NCI-H1105 (cell line): ENCODE measurements at places on chromosomes 11 and 22.

DNA sequence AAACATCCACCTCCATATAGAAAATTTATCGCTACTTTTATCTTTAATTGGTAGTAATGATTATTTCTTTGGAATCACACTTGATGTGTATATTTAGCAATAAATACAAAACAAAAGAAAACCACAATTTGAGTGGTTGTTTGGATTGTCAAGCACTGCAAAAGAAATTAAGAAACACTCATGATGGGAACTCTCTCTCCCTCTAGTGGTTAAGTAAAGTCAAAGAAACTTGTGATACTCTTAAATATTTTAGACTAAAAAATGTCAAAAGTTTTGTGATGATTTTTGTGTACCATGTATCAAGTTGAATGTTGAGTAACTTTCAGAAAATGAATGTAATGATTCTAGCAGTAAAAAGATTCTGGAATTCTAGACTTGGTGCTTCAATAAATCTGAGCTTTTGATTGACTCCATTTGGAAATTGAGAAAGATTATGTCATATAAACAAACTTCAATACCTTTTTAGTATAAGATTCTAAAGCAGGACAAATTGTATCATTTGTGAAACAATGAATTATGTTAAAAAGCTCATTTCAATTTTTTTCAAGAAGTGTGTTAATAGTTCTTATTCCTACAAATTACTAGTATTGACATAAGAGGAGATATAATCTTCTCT is 20.8 kb downstream of the MUC15 start:
- DNase-seq: no peak

- DNase-seq: no peak
Measured at GRCh38 chr11:41289408-41289807, 170.0 kb downstream of the LRRC4C start.

DNA sequence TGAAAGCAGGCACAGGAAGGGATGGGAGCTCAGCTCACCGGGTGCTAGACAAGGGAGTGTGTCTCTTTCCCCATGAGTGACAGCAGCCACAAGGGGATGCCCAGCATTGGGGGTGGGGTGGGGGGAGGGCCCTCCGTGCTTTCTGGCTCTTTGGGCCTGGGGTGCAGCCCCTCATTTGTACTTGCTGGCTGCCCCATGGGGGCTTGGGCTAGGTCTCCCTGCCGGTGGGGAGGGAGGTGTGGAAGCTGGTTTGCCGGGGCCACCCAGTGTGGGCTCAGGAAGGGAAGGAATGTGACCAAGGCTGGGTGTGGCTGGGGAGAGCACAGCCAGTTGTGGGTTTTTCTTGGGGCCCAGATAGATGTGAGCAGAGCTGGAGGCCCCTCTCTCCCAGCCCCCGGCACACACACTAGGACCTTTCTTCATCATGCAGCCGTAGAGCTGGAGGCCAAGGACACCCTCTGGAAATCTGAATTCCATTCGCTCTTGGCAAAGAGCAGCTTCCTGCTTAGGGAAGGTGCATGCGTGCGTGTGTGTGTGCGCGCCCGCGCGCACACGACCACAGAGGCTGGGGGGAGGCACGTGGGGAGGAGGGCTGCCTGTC is 25.8 kb downstream of the KCNQ1OT1 start:
- no peak for DNase-seq

DNA sequence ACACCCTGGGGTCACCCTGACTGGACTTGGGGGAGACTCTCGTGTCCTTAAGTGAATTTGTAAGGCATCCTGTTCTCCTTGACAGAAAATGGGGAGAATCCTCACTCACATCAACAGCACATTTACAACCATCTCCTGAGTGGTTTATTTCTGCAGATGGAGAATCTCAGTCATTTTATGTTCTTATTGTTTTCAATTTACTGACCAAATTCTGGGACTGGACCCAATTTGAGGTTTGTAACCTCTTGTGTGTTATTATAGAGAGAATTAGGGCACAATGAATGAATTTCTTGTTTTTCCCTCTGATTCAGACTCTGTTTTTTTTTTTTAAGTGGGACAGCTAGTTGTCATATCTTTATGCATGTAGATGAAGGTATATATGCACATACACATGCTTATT is 104.9 kb downstream of the ADAMTS15 start:
- DNase-seq: no peak

GRCh38 chr11:8442301-8442700 is 151.7 kb downstream of the STK33 start:
- no peak for DNase-seq

GRCh38 chr11:133570376-133570775 is 38.1 kb upstream of the OPCML start:
- DNase-seq: no peak

- no peak for DNase-seq
Measured at GRCh38 chr11:23336961-23337360, 476.7 kb upstream of the CCDC179 start.

DNA sequence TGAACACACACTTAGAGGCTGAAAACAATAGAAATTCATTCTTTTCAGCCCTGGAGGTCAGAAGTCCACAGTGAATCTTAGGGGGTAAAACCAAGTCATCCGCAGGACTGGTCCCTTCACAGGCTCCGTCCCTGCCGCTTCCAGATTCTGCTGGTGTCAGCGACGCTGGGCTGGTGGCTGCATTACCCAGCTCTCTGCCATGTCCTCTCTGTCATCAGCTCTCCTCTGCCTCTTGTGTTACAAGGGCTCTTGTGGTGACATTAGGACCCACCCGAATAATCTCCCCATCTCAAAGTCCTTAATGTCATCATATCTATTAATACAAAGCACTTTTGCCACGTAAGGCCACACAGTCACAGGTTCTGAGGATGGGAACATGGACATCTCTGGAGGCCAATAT is 47.7 kb upstream of the ANO1 start:
- no peak for DNase-seq

- no peak for DNase-seq
Measured at GRCh38 chr11:88594274-88594950, 256.9 kb upstream of the CTSC start.

DNA sequence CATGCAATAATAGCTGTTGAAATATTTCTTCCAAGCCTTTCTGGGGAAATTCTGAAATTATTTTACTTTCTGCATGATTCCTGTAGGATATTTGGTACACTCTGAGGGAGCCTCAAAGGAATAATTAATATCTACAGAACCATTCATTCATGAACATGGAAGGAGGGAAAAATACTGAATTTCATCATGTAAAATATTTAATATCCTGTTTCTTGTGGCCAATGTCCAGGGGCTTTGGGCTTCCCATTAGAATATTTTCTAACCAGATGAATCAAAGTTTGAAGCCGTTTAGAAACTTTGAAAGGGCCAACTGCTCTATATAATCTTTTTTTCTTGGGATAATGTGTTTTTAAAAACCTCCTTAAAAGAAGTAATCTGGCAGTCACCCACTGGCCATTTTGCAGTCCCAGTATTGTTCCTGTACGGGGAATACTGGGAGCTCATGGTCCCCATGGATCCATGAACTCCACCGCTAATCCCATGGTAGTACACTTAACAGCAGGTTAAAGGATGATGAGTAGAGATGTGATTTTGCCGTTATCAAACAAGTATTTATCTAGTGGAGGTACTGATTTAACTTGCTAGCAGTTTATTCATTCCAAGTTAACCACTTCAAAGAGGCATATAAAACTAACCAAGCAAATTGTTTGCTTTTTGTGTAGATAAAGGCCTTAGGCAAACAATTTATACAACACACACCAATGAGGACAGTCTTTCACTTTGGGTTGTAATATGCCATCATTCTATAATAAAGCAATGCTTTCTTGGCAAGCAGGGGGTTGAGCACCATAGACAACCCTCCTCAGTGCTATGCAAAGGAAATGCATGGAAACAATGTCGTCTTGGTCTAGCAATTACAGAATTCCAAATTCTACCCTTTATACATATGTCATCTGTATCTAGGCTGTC is 34.5 kb upstream of the BLID start:
- DNase-seq: no peak

DNA sequence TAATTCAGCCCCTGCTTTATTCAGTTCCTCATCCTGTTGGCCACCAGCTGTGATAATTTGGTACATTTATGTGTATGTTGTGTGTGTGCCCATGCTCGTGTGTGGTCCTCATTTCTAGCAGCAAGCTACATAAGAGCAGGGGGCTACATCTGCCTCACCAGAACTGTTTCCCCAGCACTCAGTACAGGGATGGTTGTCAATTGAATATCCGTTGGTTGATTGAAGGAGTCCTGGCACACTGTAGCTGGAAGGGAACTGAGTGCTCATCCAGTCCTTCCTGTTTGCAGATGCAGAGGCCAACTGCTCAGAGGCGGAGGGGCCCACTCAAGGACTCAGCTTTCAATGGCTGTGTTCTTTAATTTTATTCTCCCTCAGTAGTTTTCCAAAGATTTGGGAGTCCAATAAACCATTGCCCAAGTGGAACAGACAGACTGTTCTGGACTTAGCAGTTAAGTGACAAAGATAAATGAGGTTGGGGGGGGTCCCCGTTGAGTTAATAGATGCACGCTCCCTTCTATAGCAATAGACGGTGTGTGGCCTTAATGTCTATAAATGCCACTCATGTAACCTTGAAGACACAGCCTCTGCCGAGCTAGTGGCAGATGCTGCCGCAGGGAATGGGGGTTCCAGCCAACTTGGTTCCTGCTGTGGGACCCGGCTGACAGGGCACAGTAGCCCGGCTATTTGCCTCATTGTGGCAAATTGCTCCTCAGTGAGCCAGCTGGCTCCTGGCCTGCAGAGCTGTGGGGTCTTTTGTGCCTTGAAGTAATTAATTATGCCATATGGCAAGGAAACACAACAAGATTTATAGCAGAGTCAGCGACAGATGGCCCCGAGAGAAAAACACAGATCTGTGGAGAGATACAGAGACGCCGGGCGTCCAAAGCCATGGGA is 71.4 kb upstream of the GRK3 start:
- DNase-seq: peak; percentile 83

DNA sequence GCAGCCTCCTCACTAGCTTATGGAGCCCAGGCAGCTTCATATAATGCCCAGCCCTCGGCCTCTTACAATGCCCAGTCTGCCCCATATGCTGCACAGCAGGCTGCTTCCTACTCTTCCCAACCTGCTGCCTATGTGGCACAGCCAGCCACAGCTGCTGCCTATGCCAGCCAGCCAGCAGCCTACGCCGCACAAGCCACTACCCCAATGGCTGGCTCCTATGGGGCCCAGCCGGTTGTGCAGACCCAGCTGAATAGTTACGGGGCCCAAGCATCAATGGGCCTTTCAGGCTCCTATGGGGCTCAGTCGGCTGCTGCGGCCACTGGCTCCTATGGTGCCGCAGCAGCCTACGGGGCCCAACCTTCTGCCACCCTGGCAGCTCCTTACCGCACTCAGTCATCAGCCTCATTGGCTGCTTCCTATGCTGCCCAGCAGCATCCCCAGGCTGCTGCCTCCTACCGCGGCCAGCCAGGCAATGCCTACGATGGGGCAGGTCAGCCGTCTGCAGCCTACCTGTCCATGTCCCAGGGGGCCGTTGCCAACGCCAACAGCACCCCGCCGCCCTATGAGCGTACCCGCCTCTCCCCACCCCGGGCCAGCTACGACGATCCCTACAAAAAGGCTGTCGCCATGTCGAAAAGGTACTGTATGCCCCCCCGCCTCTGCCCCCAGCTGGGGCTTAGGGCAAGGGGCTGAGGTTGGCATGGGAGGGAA is 8.8 kb downstream of the RBM14 start:
- no peak for DNase-seq

GRCh38 chr11:1388763-1389102 is 1.0 kb upstream of the BRSK2 start:
- DNase-seq: peak; percentile 8

DNA sequence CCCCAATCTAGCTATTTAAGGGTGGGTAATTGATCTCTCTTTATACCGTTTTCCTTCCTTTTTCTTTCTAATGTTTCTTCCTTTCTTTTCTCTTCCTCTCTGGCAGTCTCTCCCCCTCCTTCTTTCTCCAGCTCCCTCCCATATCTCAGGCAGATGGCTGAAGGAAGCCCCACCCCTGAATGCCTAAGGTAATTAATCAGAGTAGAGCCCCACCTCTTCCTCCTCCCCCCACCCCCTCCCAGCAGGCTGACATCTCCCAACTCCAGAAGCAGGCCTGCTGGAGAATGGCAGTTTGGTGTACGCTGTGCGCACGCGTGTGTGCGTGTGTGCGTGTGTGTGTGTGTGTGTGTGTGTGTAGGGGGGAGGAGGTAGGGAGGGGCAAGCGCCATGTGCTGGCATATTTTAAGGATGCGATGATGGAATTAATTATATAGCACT is 122.6 kb downstream of the APOL5 start:
- peak; percentile 92 for DNase-seq

- no peak for DNase-seq
Measured at GRCh38 chr11:90639461-90639993, 416.7 kb upstream of the CHORDC1 start.

- no peak for DNase-seq
Measured at GRCh38 chr11:74699615-74700396, 31.4 kb downstream of the CHRDL2 start.

DNA sequence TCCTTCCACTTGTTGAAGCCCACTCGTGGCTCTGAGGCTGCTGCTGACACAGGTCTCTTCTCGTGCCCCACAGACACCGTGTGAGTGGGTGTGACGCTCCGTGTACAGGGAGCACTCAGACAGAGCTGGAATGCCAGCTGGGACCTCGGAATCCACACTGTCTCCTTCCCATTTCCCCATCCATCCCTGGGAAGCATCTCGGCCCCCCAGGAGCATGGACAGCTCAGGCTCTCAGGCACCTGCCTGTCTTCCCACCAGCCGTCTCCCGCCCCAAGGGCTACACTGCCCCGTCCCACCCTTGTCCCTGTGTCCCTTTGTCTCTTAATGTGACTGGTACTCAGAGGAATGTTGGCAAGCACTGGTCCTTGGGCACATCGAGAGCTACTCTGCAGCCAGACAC is 63.8 kb downstream of the ARHGAP8 start:
- no peak for DNase-seq

DNA sequence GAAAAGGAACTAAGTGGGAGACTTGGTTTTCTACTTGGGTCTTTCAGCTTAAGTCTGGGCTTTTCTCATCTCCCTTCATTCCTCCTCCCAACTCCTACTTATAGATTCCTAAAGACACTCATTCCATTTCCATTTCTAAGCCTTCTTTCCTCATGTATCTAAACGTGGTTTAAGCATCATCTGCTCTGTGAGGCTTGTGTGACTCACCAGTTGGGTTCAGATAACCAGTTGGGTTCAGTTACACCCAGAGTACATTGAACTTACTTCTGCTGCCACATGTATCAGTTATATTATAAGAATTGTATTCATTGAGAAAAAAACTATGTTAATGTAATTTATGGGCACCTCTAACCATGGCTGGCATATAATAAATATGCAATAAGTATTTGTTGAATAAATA is 831.2 kb upstream of the CCDC90B start:
- no peak for DNase-seq

GRCh38 chr11:59671471-59671870 is 2.6 kb upstream of the PATL1 start:
- DNase-seq: no peak

DNA sequence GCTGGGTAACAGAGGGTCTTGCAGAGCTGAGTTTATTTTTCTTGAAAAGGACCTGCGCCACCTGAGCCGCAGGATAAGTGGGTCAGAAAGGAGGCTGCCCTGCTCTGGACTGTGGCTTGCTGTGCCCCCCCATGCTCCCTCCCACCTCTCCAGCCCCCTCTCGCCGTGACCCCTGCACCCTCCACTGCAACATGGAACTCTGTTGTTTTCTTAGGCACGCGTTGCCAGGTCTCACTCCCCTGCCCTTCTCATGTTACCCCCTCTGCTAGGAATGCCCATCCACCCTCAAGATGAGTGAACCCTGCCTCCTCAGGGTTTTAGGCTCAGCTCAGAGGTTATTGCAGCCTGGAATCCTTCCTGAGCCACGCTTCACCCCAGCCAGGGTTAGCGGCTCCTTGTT is 10.8 kb downstream of the ETS1 start:
- no peak for DNase-seq

- no peak for DNase-seq
Measured at GRCh38 chr11:3036419-3036818, 20.8 kb downstream of the CARS1 start.
